Fibroblast of skin of left quadriceps (primary cell): ENCODE measurements at places on chromosomes 7 and 10.

DNA sequence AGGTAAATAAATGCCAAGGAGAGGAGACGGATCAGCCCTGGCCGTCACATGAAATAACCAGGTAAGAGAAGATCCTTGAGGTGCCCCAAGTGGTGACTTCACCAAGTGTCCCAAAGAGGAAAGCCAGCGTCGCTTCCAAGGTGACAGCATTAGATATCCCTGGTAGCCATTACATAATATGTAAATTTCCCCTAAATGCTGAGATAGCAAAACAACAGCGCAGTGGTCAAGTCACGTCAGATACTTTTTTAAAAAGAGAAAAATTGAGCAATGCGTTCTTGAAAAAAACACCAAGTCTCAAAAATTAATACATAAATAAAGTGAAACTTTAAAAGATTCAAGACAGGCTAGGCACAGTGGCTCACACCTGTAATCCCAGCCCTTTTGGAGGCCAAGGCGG lies 100.2 kb downstream of the HTR5A start:
- no peak for DNase-seq

DNA sequence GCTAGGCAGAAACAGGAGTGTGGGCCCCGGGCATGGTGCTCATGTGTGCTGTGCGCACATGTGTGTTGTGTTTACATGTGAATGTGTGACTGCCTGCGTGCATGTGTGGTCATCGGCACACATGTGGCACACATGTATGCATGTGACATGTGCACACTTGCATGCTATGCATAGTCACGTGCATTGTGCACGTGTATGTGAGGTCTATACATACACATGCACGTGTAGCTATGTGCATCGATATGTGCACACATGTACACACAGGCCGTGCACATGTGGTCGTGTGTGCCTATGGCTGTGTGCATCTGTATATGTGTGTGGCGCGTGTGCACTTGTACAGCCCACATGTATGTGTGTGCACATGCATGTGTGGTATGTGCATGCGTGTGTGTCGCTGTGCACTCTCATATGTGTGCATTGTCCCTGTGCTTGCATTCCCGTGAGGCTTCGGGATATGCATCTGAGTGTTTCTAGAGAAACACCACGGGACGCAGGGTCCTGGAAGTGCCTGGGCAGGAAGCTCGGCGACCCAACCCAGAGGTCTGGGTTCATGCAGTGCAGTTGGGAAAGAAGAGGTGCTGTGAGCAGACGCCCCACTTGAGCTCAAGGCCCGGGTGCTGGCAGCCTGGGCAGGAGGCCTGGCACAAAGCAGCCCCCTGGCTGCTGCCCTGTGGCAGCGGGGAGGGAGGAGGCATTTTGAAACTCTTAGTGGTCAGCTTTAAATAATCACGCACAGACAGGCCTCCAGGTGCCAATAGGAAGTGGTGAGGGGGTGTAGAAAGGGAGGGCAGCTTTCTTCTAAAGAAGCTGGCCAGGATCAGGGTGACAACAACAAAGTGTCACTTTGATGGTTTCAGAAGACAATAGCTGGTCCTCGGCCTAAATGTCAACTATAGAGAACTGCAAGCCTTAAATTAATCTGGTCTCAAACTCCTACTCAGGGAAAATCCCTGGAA lies 410.0 kb upstream of the MGMT start:
- DNase-seq: no peak

DNA sequence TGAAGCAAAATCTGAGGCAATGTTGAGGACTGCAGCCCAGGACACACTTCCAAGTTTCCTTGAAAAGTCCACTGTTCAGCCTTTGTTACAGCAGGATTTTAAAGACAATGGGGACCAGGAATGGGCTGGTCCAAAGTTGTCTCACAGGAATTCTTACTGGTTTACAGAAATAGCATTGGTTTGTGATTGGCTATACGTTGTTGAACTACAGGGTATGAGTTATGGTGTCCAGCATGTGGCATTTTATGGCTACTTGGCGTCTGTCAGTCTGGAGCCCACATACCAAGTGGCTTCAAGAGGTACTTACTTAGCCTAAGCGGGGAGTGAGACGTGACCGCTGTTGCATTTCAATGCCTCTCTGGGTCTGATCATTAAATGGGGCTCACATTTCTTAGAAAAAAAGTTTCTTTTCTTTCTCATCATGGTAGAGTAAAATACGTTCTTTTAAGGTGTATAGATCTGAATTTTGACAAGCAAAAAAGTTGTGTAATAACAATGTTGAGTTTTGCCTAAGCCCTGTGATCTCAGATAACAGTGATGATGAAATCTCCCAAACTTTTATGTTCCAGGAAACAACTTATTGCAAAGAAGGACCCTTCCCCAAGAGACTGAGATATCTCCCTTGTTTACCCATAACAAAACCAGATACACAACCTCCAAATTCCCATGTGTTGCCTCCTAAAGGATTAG lies 100.0 kb upstream of the TRIM24 start:
- DNase-seq: no peak

DNA sequence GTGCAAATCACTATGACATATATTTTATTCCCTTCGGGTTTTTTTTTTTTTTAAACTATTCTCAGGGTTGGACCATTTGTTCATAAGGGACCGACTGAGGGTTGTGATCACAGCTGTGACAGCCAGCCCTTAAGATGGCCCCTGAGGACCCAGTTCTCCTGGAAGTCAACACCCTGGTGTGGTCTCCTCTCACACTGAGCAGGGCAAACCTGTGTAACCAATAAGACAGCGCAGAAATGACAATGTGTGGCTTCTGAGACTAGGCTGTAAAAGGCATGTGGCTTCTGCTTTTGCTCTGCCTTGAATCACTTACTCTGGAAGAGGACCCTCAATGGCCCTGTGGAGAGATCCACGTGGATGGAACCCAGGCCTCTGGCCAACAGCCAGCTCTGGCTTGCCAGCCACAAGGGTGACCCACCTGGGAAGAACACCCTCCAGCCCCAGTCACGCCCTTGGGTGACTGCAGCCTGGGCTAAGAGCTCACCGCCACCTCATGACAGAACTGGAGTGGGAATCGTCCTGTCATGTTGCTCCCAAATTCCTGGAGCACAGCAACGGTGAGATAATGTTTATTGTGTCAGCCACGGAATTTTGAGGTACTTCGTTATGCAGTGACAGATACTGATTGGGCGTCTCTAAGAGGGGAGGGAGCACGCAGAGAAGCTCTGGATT lies 127.1 kb downstream of the CLEC2L start:
- DNase-seq: no peak

DNA sequence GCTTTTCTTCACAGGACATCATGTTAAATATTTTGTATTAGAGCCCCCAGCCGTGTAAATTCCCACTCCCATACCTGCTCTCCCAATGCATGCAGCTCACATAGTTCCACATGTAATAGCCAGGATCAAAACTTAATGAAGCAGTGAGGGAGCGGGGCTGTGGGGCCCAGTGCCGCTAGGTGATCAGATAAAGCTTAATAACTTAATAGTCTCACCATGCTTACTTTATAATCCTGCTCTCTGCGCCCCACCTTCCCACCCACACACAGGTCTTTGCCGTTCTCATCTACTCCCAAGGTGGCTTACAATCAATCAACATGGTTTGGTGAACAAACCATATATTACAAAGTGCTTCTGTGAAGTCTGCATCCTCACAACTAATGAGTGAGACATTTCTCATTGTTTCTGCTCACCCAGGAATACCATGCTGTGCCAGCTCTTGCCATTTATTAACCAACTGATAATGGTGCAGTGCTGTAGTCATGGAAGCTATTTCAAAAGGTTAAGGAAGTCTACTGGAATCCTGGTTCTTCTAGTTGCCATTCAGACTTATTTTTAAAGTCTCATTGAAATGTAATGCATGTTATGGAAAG lies 156.4 kb downstream of the CTTNBP2 start:
- no peak for DNase-seq

GRCh38 chr10:77180794-77181193 lies 456.8 kb downstream of the KCNMA1 start:
- DNase-seq: no peak

DNA sequence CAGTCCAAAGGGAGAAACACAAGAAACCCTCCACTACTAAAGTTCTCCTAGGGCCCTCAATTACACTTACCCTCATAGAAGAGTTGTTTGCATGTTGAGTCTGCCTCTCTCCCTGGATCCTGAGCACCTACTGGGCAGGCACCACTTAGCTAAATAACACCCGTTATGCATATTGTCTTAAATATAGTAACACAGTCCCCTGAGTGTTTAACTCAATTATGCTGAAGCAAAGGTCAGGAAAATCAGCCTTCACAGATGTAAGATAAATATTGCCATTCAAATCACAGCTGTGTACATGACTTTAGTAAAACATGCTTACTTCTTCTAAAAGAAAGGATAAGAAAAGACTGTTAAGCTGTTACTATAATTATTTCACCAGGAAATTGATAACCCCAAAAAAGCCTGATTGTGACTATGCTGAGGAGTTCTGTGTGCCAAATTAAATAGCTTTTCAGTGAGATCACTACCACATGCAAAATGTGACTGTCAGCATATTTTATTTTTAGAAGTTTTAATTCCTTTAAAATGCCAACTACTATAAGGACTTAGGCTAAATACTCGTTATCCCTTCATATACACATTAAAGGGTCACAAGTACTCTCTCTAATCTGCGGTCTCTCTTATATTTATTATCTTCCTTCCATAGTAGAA lies 733.9 kb upstream of the PHF14 start:
- DNase-seq: no peak

GRCh38 chr7:117706210-117706609 lies 167.0 kb downstream of the CTTNBP2 start:
- DNase-seq: no peak

DNA sequence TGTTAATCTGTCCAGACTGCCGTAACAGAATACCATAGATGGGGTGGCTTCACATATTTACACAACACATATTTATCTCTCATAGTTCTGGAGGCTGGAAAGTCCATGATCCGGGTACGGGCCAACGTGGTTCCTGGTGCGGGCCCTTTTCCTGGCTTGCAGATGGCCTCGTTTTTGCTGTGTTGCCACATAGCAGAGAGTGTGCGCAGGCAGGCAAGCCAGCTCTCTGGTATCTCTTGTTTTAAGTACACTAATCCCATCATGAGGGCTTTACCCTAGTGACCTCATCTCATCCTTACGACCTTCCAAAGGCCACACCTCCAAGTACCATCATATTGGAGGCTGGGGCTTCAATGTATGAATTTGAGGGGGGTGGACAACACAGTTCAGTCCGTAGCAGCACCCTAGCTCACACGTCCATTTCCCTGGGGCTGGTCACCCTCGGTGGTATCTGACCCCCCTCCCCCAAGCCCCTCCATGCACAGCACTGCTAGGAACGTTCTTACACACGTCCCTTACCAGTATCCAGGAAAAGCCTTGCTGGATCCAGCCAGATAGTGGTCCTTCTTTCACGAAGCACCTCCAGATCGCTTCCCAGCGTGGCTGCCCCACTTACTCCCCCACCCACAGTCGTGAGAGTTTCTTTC lies 21.5 kb downstream of the CUX1 start:
- no peak for DNase-seq

DNA sequence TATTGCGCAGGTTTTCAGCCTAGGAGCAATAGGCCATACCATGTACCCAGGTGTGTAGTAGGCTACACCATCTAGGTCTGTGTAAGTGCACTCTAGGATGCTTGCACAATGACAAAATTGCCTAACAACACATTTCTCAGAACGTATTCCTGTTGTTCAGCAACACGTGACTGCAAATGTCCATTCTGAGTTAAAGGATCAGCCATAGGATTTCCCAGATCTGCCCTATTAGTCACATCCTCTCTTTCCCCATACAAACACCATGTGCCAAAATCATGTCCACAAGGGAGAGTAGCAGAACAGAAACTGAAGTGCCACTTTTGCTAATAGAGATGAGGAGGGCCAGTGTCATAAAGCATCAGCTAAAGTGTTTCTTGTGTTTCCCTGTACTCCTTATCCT lies 42.6 kb upstream of the AMPH start:
- peak; percentile 55 for DNase-seq

DNA sequence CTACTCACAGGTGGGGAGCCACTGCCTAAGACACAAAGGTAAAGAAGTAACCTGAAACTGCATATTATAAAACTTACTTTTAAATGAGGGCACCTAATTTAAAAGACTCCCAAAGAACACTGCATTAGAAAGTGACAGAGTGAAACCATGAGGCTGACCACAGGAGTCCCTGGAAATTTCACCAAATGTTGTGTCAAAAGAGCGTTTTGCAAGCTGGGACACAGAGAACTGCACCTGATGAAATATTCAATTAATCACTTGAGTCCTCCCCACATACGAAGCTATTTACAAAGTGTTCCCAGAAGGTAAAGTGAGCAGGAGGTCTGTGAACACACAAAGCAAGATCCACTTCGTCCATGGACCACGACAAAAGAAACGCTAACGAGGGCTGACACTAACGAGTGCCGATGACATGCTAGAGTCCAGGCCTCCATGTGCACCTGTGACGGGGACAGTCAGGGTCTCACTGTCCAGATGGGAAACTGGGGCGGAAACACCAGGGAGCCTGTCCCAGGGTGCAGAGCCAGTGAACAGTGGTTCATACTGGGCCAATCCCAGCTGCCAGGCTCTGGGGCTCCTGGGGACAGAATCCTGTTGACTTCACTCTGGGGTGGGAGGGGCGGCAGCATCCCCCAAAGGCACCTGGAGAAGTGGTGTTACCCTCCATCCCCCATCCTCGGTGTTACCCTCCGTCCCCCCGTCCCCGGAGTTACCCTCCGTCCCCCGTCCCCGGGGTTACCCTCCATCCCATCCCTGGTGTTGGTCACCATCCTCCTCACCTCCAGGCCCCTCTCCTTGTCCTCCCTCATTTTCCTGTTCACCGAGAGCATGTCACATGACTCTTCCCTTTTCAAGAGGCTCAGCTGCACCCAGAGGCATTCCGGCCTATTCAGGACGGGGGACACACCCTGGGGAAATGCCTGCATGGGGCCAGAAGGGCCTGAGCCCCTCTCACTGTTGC lies 63.4 kb downstream of the DIP2C start:
- no peak for DNase-seq

GRCh38 chr10:74451127-74451829 lies 300.3 kb downstream of the ADK start:
- no peak for DNase-seq

- no peak for DNase-seq
Observed at GRCh38 chr10:86708068-86708782, 39.9 kb downstream of the LDB3 start.

DNA sequence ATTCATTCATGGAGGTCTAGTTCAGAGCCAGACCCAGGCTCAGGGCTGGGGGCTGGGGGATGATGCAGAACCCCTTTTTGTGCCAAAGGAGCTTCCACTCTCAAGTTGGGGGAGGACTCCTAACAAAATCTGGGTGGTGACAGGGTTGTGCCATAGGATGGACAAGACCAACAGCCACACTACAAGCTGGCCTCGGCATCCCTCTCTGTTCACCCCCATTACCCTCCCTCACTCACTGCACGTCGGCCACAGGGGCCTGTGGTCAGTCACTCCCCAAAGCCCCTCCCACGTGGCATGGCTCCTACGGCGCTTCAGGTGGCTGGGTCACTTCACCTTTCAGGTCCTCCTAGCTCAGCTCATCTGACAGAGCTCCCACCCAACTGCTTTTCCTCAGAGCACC lies 348.7 kb upstream of the ZMIZ1 start:
- no peak for DNase-seq

DNA sequence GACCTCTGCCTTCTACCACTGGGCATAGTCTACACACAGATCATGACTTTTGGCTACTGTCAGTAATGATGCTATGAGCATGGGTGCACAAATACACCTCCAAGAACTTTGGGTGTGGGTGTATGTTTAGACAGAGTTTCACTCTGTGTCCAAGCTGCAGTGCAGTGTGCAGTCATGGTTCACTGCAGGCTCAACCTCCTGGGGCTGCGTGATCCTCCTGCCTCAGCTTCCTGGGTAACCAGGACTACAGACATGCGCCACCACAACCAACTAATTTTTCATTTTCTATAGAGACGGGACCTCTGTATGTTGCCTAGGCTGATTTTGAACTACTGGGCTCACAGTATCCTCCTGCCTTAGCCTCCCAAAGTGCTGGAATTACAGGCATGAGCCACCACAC lies 194.4 kb downstream of the NSUN6 start:
- DNase-seq: no peak
